BE2C (cell line): ENCODE measurements at places on chromosomes 7 and 10.

DNA sequence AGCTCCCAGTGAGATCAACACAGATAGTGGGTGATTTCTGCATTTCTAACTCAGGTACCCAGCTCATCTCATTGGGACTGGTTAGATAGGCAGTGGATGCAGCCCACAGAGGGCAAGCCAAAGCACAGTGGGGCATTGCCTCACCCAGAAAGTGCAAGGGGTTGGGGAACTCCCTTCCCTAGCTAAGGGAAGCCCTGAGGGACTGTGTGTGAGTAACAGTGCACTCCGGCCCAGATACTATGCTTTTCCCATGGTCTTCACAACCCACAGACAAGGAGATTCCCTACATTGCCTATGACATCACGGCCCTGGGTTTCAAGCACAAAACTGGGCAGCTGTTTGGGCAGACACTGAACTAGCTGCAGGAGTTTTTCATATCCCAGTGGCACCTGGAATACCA, 62.8 kb downstream of the PPP1R3A start:
- no peak for DNase-seq

DNA sequence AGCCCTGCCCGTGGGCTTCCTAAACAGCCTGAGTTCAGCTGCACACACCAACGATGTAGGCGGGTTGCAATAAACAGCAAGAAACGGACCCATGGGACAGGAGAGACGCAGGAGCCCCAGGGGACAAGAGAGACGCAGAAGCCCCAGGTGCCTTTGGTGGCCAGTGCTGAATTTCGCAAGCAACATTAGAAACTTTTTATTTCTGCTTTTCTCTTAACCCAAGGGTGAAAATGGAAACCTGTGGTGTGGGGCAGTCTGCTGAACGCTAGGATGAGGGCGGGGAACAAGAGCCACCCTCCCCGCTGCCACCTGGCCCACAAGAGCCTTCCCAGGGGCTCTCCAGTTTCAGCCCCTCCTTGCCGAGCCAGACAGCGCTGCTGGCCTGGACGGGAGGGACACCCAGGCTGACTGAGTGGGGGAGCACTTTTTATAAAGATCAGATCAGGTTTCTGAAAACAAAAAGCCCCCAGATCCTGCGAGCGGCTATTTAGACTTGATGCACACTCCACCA, 20.0 kb upstream of the GPR146 start:
- no peak for DNase-seq

DNA sequence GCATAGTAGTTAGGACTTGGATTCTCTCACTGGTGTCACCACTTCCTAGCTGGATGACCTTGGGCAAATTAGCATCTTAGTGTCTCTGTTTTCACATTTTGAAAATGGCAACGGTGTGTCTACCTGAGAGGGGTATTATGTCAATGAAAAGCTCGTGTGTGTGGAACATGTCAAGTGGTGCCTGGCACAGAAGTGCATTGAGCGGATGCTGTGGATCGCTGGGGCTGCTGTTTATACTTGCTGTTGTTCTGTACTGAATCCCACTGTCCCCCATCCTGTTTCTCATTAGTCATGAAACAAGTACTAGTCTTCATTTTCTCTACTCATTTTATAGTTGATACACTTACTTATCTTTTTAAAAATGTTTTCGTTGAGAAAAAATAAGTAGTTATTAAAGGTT, 26.1 kb downstream of the RBM33 start:
- DNase-seq = no peak

GRCh38 chr7:39987641-39988347, 37.7 kb downstream of the CDK13 start:
- DNase-seq = no peak

GRCh38 chr10:15486404-15486803, 115.3 kb upstream of the FAM171A1 start:
- no peak for DNase-seq

GRCh38 chr7:55271069-55271626, 94.0 kb upstream of the LANCL2 start:
- no peak for DNase-seq

DNA sequence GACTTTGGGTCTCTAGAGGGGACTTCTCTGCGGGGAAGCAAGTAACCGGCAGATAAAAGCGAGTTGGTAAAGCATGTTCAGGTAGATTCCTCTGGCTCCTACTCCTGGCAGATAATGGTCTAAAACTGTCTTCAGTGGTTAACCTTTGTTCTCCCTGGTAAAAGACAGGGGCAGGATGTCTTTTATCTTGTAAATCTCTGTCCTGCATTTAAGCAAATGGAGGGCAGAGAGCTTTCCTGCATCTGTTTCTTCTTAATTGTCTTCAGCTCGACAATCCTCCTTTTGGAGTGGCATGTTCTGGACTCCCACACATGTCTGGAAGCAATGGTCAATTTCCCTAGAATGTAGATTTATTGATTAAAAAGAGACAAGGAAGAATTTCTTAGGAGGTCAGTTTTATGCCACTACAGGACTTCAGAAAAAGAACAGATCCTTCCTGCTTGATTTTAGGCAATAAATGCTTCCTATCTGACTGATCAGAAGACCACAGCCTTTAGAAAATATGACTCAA, 16.6 kb downstream of the C7orf33 start:
- DNase-seq = no peak

DNA sequence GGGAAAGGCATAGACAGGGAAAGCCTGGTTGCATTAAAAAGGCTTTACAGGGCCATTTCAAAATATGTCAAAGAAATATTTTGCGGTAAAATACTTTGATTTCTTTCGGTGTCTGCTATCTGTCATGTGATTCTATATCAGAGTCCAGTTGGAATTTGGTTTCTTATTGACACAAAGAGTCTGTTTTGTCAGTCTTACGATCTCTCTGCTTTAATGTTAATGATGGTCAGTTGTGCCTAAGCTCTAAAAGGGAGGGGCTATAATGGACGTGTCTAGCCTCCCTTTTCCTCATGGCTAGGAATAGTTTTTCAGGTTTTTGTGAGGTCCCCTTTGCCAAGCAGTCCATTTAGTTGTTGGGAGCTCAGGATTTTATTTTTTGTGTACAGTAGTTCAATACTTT, 31.5 kb downstream of the ORC5 start:
- no peak for DNase-seq

- no peak for DNase-seq
Observed at GRCh38 chr10:92122941-92123450, 167.9 kb downstream of the CPEB3 start.

DNA sequence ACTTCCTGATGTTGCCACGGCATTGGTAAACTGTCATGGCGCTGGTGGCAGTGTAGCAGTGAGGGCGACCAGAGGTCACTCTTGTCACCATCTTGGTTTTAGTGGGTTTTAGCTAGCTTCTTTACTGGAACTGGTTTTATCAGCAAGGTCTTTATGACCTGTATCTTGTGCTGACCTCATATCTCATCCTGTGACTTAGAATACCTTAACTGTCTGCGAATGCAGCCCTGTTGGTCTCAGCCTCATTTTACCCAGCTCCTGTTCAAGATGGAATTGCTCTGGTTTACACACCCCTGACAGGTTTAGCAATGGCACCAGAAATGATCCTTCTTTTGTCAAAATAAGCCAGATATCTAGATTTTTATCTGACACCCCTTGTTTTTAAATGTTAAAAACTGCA, 85.3 kb downstream of the ARL4A start:
- DNase-seq = no peak

DNA sequence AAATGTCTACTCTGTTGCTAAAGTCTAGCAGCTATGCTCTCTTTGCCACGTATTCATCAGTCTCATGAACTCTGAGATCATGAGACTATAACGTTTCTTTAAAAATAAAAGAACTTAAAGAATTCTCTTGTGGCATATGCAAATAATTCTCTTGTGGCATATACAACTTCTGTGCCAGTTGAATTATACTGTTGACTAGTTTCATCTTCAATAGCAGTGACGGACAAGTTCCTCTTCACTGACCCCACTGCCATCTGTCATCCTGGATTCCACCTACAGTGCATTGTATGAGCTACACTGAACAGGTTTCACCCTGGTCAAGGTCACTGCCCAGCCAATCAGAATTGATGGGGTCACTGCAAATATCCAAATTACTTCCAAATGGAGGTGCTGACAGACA, 88.2 kb downstream of the CD36 start:
- no peak for DNase-seq

DNA sequence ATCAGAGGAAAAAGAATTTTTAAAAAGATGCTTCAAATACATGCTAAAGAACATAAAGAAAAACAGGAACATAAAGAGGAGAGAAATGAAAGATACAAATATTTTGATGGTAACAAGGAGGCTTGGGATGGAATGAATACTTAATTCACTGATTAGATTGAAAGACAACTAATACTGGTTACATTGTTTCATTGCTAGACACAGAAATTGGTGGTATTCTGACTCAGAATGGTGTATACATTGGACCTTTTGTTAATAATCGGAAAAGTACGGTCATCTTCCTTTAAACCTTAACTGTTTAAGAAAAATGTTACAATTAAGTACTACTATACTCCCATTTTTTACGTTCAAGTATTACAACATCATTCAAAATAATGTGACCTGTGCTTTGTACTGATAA, 567.5 kb downstream of the PARD3 start:
- no peak for DNase-seq

DNA sequence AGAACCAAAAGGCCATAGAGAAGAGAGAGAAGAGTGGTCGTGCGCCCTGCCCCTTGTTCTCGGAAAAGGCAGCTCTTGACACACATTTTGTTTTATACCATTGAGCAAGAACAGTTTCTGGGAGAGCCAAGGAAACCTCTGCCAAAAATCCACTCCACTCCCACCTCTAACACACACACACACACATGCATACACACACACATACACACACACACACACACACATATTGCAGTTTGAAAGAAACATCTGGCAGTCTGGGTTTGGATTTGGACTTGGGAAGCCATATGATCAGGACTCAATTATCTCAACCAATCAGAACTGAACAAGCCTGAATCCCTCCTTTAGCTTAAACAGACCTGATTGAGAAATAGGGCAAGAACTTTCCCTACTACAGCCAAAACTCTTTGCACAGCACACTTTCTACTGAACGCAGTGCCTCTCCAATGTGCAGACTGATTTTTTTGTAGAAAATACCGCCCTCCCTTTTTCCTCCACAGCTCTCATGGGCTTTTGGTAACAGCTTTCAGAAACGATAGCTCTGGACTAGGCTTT, 484.0 kb upstream of the ZWINT start:
- no peak for DNase-seq

DNA sequence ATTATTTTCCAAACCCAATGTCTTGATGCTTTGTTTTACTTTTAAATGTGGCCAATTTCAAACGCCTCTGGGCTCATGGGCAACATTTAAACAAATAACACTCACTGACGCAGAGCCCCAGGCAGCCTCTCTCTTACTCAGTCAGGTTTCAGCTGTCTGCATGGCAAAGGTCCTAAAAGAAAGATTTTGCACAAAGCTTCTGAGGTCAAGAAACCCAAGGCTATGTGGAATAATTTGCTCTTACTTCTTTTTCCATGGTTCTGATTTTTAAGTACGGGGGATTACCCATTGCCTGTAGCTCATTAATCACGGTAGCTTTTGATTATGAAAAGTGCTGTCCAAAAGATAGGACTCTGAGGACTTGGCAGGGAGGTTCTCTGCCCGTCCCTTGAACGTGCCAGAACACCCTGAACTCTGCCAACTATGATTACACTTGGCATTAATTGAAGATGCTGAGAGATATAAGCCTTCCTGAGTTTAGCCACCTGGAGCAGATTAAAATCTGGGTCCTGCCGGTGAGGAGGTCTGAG, 14.1 kb upstream of the MSRB2 start:
- peak; percentile 18 for DNase-seq

GRCh38 chr7:122310119-122311021, 5.8 kb upstream of the FEZF1 start:
- no peak for DNase-seq

GRCh38 chr7:44044315-44045225, at the start of gene DBNL:
TSS of gene DBNL (plus strand) at chr7:44044702. CDS start at chr7:44044738, 36 bp downstream.
- peak; percentile 95 for DNase-seq

- DNase-seq = no peak
Observed at GRCh38 chr10:130045091-130045652, 65.5 kb downstream of the C10orf143 start.

DNA sequence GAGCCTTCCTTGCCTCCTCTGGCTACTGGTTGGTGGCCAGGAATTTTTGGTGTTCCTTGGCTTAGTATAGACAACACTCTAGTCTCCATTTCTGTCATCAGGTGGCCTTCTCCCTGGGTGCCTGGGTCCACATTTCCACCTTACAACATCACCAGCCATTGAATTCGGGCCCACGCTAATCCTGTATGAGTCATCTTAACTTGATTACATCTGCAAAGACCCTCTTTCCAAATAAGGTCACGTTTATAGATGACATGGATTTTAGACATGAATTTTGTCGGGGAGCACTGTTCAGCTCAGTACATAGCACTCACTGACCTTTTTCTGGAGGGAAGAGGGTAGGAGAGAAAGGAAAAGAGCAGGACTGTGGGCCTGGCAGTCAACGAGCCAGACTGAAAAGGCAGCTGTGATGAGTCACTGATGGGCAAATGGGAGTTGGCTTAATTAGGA, 39.4 kb downstream of the MMRN2 start:
- DNase-seq = no peak

DNA sequence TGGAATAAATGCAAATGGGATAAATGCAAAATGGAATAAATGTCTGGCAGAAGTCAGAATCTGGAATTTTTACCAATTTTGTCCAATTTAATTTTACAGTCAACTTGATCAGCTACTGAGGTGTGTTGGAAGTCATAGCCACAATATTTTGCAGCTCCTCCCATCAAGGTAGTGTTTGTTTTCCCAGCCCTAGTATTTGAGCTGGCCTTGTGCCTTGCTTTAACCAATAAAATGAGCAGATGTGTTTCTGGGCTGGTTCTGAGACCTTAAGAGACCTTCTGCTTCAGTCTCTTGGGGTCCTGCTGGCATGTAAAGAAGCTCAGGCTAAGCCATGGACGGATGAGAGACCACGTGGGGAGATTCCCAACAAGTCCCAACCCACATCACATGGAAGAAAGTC, 42.7 kb upstream of the RSBN1L start:
- DNase-seq = no peak

GRCh38 chr10:69801094-69801433, 642 bp upstream of the COL13A1 start:
- DNase-seq = peak; percentile 71

- DNase-seq = no peak
Observed at GRCh38 chr7:80459776-80460510, 51.9 kb downstream of the GNAT3 start.

DNA sequence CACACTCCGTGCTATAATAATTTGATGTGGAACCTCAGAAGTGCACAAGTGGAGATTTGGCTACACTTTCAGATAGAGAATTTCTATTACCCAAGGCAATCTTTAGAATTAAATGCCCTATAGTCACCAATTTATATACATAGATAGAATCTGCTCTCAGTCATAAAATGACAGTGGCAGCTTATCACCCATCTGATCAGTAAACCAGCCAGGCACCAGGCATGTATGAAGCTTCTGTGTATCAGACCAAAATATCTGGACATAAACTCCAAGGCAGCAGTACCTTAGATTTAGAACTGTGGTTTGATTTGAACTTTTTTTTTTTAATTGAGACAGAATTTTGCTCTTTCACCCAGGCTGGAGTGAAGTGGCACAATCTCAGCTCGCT, 180.9 kb downstream of the IPMK start:
- DNase-seq = no peak
